ENCODE measurements at places on chromosomes 6 and 20.

DNA sequence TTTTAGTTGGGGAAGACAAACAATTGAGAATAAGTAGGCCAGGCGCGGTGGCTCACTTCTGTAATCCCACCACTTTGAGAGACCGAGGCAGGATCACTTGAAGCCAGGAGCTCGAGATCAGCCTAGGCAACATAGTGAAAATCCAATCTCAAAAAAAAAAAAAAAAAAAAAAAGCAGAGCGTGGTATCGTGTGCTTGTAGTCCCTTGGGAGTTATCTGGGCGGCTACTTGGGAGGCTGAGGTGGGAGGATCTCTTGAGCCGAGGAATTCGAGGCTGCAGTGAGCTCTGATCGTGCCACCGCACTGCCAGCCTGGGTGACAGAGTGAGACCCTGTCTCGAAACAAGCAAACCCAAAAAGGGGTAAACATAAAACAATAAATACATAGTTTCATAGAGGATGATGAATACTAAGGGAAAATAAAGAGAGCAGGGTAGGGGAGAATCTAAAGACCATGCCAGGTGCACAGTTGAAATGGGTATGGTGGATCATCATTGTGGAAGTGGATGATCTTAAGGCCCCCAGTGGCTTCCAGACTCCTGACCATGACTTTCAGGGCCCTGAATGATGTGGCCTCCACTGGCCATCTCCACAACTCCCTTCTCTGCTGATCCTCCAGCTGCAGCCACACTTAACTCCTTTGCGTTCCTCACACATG, 947 bp downstream of the POFUT1 start:
- no peak for DNase-seq

GRCh38 chr20:47359530-47360296, 3.2 kb upstream of the ZMYND8 start:
- DNase-seq, result no peak

- no peak for DNase-seq
Observed at GRCh38 chr6:18485660-18486435, 98.7 kb downstream of the RNF144B start.

GRCh38 chr20:22821081-22821727, 213.9 kb upstream of the SSTR4 start:
- no peak for DNase-seq

GRCh38 chr6:153842491-153842890, 196.5 kb upstream of the OPRM1 start:
- no peak for DNase-seq

DNA sequence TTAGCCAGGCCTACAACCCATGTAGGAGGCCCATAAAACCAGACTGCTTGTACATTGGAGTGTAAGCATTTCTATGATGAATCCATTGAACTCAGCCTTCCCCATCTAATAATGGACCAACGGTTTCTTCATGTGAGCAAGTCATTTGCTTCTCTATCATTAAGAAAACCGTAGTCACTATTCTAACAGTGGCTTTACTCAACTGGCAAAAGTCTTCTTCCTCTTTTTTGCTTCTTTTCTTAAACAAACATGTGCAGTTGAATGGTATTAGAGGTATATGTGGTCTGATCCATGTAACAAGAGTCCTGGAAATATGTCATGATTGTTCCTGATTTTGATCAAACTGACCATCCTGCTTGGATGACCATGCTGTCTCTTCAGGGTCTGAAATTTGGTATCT, 132.4 kb upstream of the STXBP5 start:
- no peak for DNase-seq

DNA sequence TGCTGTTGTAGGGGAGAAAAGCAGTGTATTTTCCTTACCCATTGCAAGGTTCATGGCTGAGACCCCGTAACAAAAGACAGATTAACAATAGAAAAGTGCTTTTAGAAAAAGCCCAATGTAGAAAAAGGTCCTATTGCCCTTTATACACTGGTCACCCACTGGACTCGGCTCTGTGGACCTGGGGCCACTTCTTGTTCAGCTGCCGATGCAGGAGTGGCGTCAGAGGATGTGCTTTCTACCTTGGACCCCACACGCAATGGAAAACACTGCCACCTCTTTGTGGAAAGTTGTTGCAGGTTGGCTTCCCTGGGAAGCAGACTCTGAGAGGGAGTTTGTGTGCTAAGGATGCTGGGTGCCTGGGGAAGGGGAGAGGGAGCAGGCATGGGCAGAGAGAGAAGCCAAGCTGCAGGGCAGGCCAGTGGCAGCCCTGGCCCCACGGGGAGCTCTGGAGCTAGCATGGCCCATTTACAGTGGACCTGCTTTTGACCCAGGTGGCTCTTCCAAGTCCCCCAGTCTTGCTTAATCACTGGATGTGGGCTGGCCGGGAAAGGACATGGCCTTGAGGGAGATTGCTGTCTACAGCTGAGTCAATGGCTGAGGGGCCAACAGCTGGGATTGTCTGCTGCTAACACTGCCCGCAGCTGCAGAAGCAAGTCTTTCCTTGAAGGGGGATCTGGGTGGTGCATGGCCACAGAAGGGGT, 142.9 kb downstream of the CDC5L start:
- DNase-seq, result no peak

- no peak for DNase-seq
Observed at GRCh38 chr6:4125933-4126864, 9.2 kb downstream of the ECI2 start.

GRCh38 chr6:75864446-75864845, 115.4 kb downstream of the MYO6 start:
- no peak for DNase-seq

DNA sequence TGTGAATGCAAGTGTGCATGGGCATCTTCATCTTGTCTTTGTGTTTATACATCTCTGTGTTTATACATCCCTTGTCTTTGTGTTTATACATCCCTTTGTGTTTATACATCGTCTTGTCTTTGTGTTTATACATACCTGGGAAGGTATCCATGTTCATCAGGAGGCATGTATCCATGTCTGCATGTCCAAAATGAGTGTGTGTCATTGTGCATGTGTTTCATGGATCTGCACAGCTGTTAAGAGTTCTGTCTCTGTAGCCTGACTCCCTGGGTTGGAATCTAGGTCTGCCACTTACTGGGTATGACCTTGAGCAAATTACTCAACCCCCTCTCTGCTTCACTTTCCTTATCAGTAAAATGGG, 50.1 kb upstream of the SIRPA start:
- DNase-seq, result no peak
